ENCODE measurements at places on chromosomes 1 and 21.

GRCh38 chr21:34198231-34199120 is 125.1 kb downstream of the MRPS6 start:
- no peak for DNase-seq

DNA sequence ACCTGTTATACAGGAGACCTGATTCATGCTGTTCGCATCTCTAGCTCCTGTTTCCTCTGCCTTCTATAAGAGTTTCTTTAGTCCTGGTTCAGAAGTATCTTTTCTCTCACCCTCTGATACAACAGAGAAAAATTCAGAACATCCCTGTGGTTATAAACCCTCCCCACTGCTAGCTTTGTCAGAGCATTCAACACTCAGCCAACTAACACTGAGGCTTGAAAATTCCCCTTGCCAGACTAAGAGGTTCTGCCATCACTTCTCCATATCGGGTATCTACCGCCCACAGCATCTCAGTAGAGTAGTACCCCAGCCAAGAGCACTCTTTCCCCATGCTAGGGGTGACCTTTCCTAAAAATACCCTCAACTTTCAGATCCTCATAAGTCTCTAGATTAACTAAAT is 19.6 kb upstream of the PIK3R3 start:
- DNase-seq = no peak

GRCh38 chr1:110515041-110515440 is 3.9 kb downstream of the KCNA10 start:
- no peak for DNase-seq

DNA sequence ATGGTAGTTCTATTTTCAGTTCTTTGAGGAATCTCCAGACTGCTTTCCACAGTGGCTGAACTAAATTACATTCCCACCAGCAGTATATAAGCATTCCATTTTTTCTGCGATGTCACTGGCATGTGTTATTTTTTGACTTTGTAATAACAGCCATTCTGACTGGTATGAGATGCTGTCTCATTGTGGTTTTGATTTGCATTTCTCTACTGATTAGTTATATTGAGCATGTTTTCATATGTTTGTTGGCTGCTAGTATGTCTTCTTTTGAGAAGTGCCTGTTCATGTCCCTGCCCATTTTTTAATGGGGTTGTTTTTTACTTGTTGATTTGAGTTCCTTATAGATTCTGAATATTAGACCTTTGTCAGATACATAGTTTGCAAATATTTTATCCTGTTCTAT is 87.9 kb downstream of the RPS6KC1 start:
- DNase-seq = peak; percentile 86

DNA sequence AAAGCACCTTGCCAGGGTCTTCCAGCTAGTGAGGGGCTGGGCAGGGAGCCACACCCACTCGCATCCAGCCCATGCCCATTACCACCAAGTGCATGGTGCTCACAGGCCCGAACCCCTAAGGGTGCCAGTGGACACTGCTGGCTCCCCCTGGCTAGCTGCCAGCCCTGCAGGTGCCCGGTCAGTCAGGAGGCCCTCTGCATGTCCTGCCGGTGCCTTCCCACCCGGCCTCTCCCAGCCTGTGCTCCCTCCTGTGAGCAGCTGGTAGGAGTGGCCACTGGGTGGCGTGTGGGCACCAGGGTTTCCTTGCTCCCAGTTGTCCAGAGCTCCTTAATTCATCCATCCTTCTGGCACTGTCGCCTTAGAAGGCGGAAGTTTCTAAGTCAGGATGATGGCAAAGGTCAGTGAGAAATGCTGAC is 33.4 kb downstream of the QSOX1 start:
- DNase-seq = peak; percentile 74

DNA sequence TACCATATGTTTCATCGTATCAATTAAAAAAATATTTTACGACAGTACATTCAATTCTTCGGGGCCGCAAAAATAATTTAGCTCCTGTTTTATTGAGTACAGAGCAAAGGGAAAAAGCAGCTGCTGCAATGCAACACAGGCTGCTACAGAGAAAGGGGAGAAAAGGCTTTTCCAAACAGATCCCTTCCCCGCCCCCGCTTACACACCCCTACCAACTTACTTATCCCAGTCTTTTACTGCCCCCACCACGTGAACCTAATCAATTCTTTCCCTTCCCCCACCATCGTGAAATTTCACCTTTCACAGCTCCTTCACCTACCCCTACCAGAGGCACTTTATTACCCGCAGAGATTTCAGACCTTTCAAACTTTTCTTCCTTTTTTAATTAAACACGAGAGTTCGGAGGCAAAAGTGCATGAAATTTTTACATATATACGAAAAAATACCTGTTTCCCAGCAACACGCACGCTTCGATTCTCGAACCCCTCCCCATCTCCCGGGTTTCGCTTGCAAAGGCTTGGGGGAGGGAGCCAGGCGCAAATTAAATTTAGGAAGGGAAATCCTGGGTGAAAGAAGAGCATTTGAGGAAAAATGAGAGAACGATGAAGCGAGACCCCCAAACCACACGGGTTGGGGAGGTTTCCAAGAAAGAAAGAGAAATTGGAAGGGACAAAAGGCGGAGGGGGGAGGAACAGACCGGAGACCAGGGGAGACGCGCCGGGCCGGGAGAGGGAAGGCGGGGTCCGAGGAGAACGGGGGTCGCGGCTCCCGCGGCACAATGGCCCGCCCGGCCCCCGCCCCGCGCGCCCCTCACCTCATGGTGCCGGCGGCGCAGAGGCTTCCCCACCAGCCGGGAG is 823 bp downstream of the ENAH start:
- no peak for DNase-seq

DNA sequence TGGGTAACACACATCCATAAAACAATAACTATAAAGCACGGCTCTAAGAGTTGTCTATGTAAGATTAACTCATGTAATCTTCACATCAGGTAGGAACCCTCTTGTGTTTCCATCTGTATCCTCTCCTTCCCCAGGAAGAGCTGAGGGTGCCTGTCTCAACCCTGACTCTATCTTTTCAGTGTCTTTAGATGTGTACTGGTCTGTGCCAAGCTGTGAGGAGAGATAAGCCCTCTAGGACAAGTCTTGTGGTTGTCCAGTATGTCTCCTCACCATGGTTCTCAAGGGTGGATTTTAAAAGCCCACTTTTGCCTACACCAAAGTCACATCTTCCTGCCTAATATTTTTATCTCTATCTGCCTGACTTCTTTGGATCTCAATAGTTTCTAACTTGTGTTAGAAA is 300.1 kb downstream of the KCNT2 start:
- peak; percentile 68 for DNase-seq

DNA sequence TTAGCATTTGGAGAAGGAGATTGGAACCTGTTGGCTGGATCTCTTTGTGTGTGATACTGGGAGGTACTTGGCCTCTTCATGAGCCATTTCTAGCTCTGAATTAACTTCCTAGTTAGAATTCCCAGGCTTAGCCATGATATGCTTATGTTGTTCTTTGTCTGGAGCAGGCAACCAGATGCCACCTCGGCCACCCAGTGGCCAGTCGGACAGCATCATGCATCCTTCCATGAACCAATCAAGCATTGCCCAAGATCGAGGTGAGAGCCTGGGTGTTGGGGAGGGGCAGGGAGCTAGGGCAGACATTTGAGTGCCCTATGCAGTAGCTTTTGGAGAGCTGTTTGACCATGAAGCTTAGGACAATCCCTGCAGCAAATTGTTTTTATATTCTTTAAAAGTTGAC is 26.5 kb upstream of the PIGV start:
- DNase-seq = no peak

GRCh38 chr21:20617130-20617529 is 381.1 kb upstream of the NCAM2 start:
- no peak for DNase-seq

GRCh38 chr21:27447843-27448242 is 481.0 kb upstream of the ADAMTS5 start:
- DNase-seq = no peak

DNA sequence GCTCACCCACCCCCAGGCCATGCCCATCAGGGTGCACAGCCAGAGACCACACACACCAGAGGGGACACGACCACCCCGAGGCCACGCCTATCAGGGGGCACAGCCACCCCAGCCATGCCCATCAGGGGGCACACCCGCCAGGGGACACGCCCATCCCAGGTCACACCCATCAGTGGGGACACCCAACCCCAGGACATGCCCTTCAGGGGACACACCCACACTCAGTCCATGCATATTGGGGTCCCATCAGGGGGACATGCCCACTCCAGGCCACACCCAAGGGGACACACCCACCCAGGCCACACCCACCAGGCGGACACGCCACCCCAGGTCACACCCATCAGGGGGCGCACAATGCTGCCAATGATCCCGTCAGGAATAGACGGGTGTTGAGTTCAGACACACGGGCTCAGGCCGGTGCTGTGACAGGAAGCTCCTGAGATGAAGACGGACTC is 20.7 kb downstream of the MCM3AP start:
- no peak for DNase-seq

DNA sequence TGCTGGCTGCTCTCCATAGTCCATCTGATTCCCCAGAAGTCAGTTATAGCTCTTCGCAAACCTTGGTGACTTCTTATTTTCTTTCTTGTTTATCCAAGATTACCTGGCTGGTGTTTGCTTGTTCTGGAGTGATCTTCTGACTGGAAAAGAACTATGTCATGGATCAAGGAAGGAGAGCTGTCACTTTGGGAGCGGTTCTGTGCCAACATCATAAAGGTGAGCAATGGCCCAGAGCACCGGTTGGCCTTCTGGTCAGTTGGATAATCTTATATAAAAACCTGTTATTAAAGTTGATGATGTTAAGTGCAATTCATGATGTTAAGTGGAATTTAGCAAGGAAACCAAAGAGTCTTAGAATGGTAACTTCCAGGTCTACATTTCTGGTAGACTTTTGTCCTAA is 672 bp downstream of the DHDDS start:
- no peak for DNase-seq

DNA sequence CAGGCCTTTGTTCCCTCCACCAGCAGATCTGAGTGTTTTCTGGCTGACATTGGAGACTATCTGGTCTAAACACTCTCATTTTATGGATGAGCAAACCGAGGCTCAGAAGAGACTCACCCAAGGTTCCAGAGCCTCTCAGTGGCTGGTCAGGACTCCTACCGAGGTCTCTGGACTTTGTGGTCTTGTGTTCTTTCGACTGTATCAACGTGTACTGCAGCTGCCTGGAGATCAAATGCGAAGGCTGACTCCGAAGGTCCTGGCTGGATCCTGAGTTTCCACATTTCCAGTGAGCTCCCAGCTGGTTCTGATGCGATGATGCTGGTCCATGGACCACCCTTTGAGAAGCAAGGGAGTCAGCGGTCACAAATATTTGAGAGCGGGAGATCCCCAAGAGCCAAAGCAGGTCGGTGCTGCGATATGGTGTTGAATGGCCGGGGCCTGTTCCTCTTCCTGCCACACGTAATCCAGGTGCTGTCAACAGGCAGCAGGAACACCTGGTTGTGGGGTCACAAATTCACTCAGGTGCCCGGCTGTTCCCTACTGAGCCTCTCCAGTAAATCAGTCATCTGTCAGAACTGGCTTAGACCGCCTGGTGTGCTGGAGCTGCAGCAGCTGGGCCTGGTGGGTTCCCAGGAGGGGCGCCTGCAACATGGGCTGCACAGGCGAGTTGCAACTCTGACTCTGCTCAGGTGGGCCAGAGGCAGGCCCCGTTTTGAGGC is 94.8 kb upstream of the USP24 start:
- no peak for DNase-seq

DNA sequence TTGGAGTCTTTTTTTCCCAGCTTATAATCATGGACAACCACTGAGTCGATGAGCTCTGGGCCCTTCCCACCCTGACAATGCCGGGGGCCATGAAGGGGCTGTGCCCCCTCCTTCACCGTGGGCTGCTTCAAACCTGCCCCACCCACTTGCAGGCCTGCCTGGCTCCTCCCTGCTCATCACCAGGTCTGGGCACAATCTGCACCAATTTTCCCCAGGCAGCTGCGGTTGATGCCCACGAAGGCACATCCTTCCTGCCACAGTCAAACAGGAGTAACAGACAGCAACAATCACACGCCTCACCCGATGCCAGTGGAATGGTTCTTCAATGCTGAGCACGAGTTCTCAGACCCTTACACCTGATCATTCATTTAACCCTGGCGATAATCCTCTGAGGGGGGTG is 18.9 kb downstream of the PGLYRP3 start:
- DNase-seq = no peak

DNA sequence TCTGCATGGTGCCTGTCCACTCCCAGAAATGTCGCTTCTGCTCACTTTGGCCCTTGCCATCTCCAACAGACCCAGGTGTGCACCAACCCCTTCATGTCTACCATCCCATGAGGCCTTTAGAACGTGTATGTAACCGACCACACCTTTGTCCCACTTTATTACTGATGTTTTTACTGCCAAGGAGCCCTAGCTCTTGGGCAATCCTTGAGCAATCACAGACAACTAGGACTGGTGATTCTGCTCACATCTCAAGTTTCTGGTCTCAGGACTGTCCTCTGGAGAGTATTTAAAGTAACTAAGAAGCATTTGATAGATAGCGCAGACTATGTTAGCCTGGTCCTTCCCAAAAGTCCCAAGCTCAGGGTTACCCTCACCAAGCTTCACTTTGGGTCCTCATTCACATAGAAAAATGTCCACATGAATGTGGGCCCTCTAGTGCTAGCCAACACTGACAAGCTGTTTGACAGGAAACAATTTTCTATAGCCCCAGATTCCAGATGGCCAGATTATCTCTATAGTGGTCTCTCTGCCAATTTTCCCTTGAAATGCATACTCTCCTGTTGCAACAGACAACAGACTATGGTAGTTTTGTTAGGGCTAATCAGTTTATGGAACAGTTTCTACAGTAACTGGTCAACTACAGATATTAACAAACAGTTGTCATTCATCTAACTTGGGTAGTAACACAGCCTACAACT is 6.9 kb upstream of the TMEM81 start:
- DNase-seq = no peak

- DNase-seq = peak; percentile 82
These were observed 16.9 kb downstream of the TCEANC2 start for GRCh38 chr1:54070171-54070837.

DNA sequence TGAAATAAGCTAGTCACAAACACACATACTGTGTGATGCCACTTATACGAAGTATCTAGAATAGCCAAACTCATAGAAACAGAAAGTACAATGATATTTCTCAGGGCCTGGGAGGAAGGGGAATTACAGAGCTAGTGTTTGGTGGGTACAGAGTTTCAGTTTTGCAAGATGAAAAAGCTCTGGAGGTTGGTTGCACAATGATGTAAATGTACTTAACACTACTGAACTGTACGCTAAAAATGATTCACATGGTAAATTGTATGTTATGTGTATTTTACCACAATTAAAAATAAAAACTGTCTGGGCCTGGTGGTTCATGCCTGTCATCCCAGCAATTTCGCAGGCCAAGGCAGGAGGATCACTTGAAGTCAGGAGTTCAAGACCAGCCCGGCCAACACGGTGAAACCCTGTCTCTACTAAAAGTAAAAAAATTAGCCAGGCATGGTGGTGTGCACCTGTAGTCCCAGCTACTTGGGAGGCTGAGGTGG is 15.3 kb upstream of the FHAD1 start:
- DNase-seq = no peak

DNA sequence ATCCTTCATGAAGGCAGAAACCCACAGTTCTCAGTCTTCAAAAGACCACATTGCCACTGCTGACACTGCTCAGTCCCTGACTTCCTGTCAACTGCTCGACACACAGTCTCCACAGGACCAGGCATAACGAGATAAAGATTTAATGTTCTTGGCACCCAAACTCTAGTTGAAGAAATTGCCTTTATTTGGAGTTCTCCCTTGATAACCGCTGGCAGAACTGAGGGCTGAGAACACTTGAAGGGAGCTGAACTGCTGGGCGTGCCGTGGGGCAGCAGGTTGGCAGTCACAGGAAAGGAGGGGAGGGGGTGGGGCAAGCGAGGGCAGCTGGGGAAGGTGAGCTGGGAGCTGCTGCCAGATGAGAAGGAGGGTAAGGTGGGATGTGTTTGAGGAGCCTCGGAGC is 15.9 kb downstream of the HENMT1 start:
- DNase-seq = peak; percentile 24
